ENCODE measurements at places on chromosomes 5 and 9.

DNA sequence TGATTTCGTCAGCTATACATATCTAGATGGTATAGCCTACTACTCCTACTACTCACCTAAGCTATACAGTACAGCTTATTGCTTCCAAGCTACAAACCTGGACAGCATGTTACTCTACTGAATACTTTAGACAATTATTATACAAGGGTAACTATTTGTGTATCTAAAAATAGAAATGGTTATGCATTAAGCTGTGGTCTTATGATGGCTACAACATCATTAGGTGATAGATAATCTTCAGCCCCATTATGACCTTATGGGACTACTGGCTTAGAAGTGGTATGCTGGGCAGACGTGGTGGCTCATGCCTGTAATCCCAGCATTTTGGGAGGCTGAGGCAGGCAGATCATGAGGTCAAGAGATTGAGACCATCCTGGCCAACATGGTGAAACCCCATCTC is 40.2 kb downstream of the CERT1 start:
- DNase-seq, result no peak

GRCh38 chr9:129868872-129869486 is 33.7 kb downstream of the USP20 start:
- DNase-seq, result no peak

DNA sequence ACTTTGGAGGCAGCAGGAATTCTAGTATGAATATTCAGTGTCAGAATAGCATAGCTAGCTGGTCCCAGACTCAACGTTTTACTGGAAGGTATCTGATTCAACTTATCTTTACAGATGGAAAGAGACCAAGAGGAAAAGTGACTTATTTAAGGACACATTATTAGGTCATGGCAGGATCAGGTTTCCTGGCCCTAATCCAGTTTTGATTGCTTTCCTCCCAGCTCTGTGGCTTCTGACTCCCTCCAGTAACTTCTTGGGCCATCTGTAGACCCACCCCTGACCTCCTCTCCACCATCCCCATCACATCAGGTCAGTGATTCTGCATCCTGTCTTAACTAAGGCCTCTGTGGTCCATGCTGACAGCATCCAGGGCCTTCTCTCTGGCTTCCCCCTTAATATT is 38.4 kb downstream of the SH3TC2 start:
- no peak for DNase-seq

DNA sequence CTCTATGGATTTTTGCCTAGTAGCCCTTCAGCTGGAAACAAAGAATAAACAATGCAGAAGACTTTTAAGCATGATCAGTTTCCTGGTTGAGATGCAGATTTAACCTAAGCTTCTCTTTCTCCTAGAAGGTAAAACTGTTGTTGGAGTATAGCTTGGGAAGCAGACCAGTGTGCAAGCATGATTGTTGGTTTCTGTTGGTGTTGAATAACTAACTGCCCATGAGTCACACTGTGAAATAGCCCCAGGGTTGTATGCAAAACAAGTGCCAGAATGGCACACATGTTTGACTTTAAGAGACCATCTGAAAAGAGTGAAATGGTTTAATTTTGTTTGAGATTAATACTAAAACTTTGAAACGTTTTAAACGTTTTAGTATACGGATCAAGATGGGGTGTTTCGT is 227.1 kb downstream of the ARHGEF28 start:
- DNase-seq, result peak; percentile 26

DNA sequence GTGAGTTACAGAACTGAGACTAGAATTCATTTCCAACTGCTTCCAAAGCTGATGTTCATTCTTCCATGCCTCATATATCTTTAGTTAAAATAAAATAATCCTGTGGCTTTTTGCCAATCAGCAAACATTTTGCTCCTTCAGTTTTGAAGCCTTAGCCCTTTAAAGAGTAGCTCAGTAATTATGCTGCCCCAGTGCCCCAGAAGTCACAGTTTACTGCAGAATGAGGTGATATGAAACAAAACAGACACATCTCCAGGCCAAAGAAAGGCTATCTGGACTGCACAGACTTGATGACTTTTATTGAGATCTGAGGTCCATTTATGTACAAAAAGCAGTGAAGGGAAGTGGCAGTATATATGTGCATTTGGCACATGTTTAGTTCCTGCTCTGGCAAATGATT is 285.8 kb upstream of the ZNF462 start:
- DNase-seq, result no peak

DNA sequence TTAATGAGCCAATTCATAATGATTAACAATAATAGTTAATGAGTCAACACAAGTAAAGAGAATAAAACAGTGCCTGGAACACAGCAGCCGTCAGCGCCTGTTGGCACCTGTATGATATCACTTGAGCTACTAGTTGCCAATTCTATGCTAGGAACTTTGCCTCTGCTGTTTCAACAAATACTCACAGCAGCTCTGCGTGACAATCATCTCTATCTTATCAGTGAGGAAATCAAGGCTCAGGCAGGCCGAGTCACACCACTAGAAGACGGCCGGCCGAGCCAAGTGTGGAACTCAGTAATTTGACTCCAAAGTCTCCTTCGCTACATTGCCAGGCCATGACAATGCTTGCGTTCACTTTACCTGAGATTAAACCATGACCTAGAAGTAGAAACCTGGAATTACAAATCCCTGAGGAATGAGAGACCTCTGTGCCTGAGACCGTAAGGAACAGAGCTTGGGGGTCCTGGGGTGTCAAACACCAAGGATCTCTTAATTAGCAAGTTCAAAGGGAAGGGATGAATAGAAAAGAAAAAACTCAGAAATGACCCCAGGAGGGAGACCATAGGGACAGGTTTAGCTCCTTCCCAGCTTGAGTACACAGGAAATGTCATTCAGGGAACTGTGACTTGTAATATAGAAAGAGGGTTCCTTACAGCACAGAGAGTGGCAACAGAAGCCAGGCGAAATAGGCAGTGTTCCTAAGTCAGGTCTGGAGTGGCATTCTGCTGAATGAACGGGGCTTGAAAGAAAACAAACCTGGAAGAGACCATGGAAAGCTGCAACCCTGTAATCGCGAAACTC is 109.1 kb downstream of the SUSD1 start:
- DNase-seq, result no peak

DNA sequence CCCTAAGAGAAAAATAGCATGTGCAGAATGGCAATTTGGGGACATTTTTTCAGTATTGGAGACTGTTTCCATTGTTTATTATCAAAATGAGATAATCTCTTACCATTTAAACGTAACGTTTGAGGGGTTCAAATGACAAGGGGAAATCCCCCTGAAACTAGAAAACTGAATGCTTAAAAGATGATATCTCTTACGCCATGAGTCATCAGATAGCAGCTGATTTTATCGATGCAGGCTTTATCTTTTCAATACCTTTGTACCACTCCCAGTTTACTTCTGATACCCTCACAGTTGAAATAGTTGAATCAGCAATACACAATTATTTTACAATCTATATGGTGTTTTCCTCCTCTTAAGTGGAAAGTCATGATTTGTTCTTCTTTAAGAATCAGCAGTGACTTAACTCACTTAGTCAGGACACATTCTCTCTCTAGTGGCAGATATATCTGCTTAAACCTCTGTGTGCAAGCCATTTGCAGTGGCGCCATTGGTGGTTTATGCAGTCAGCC is 29.2 kb downstream of the OSMR start:
- no peak for DNase-seq

GRCh38 chr9:129826344-129826743 is 2.4 kb upstream of the TOR1A start:
- no peak for DNase-seq

DNA sequence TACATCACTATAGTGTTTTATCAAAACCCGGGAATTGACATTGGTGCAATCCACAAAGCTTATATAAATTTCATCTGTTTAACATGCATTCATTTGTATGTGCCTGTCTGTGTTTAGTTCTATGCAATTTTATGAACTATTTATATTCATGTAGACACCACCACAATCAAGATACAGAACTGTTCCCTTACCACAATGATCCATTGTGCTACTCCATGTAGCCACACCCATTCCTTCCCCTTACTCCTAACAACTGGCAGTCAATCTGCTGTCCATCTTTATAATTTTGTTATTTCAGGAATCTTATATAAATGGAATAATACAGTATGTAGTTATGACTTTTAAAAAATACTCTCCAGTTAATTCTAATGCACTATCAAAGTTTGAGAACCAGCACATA is 389.5 kb downstream of the HTR1A start:
- DNase-seq, result no peak

GRCh38 chr9:114321759-114322158 is 1.1 kb upstream of the ORM1 start:
- no peak for DNase-seq

DNA sequence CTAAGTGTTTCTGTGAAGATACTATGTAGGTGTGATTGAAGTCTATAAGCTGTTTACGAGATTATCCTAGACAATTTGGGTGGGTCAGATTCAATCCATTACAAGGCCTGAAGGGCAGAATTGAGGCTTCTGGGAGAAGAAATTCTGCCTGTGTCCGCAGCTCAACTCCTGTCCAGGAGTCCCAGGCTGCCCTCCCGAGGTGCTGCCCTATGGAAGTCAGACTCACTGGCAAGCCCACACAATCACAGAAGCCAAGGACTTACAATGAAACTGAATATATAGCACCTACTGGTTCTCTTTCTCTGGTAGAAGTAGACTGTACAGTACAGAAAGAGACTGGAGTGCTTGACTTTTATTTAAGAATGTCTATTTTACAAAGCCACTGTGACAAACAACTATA is 74.5 kb downstream of the EPB41L4A start:
- no peak for DNase-seq

DNA sequence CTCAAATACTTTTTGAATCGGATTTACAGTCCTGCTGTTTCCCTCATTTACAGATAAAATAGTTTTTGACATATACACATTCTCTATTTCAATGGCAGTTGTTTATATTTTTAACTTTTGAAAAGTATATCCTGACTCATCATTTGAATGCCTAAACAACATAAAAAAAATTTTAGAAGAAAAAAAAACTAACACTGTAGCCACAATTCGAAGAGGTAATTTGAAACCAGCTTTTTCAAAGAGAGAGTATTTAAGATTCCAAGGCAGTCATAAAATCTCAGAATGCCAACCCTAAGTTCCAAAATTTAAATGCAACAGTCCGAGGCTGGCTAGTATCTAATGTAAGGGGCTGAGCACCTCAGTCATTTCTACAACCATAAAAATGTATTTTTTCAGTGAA is 626.8 kb downstream of the DNAH5 start:
- DNase-seq, result no peak

GRCh38 chr9:116674210-116674980 is 12.7 kb upstream of the TRIM32 start:
- DNase-seq, result no peak

- DNase-seq, result no peak
Measured at GRCh38 chr5:84218546-84218945, 166.1 kb downstream of the EDIL3 start.

GRCh38 chr9:116141864-116142561 is 11.6 kb upstream of the PAPPA start:
- DNase-seq, result no peak

Measured in HTR-8/SVneo (cell line).